ENCODE measurements at places on chromosomes 3 and 15.

DNA sequence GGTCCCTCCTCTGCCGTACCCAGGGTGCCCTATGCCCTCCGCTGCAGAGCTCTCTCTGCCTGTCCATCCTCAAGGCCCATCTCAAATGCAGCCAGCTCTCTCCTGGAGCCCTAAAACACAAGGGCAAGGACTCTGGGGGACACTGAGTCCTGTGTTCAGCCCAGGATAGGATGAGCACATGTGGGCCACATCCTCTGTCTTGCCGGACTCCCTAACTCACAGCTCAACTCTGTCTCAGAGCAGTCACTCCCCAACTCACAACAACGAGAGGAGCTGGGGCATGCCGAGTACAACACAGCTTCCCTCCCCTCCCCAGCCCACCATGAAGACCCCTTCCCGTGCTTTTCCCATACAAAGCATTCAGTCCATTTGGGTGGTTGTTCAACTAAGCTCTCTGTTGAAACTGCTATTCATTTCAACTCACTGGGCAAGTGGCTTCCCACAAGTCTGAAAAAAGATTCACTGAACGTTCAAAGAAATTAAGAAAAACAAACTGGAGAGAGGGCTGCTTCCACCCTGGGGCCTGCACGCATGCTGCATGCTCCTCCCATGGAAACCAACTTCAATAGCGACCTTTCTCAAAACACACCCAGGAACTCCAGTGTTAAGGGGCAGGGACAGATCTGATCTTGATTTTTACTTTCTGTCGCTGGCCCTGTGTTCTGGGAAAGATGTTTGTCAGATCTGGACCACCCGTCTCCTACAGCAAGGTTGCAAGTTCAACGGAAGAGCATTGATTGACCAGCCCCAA, 124.3 kb upstream of the IGF1R start:
- no peak for DNase-seq

DNA sequence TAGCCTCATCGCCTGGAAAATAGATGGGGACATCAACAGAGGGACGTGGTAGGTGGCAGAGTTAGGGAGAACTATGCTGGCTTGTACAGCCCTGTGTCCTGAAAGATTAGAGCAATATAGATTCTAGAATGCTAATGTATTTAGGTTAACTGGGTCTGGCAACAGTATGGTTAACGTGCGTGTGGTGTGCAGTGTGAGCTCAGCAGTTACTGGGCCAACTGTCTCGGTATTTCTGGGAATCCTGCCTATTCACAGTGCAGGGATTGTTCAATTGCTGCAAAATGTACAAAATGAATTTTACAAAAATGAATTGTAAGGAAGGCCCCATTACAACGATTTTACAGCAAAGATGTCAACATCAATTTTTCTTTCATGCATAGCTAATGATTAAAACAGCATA, 20.6 kb downstream of the MEIS2 start:
- no peak for DNase-seq

GRCh38 chr3:31713816-31714215, 181.1 kb downstream of the STT3B start:
- no peak for DNase-seq

GRCh38 chr3:14689247-14689980, 14.5 kb downstream of the C3orf20 start:
- DNase-seq: no peak

DNA sequence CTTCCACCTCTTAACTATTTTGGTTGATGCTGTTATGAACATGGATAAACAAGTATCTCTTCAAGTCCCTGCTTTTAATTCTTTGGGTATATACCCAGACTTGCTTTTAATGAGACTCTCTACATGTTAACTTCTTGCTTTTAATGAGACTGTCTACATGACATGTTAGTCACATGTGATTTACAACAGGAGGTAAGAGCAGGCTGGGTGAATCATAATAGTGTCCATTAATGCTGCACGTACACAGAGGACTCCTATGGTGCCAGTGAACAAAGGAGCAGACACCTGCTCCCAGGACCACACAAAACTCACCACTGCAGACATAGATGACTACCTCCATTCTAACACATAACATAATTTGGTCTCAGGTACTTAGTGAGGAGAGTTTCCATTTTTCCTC, 273.4 kb upstream of the NSMCE3 start:
- DNase-seq: no peak

GRCh38 chr15:42449770-42450424, 41.0 kb downstream of the ZNF106 start:
- no peak for DNase-seq

DNA sequence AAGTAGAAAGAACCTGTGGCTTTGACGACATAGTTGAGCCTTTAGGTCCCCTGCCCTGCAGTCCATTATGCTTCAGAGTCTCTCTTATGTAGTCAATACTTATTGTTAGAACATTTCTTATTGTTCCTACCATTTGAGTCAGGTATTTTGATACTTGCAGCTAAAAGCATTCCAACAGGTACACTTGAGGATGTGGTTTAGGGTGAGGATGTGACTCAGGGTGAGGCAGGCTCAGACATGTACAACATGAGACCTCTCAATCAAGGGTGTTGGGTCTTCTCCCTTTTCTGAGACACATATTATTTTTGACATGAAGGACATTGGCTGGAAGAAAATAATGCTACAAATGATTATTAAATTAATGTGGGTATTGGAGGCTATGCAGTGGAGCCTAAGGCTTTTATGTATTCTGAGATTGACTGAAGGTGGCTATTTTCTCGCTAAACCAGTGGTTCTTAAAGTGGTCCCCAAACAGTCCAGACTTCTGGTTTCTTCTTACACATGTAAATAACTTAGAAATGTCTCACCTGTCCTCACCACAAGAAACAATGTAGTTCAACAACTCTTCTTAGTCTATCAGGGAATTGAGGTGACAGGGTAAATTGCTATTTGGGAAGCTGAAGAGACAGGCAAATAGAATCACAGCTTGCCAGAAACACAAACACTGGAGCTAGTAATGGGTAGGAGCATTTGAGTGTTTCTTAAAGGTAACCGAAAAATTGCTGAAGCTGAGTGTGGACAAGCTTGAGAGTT, 135.5 kb upstream of the ZPLD1 start:
- DNase-seq: no peak

DNA sequence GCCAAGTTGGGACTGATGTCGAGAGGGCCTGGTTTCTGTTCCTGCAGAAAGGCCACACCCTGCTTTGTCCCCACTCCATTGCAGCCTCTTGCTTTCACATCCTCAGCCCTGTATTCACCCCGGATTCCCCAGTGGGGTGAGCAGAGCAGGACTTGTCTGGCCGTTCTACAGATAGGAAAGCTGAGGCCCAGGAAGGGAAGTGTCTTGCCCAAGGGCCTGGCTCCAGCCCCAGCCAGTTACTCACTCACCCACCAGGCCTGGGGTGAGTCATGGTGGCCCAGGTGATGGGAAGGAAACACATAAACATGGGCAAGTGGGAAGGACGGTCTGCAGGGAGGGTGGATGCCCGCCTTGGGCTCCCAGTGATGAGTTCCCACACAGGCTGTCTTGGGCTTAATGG, 6.1 kb upstream of the DUSP7 start:
- no peak for DNase-seq

- DNase-seq: no peak
These were observed 69.8 kb upstream of the GRM7 start for GRCh38 chr3:6791161-6791560.

DNA sequence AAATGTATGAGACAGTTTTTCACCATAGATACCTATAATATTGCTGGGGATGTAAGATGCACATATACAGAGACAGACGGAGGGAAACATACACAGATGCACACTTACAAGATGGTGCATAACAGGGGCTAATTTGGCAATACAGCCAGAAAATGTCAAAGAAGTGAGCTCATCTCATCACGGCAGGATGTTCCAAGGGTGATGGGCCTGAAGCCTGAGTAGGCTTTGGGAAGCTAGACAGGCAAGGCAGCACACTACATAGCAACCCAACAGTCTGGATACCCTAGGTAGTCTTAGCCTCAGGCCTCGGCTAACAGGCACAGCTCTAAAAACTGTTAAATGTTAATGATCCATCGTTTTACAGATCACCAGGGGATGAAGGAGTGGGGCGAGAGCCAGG, 148.5 kb downstream of the OSBPL10 start:
- DNase-seq: no peak
